Renal pelvis (tissue), 12 donors: ENCODE measurements at places on chromosomes 11 and 22.

- no peak for DNase-seq
These were observed 86.8 kb downstream of the DEPDC5 start for GRCh38 chr22:31840585-31840984.

DNA sequence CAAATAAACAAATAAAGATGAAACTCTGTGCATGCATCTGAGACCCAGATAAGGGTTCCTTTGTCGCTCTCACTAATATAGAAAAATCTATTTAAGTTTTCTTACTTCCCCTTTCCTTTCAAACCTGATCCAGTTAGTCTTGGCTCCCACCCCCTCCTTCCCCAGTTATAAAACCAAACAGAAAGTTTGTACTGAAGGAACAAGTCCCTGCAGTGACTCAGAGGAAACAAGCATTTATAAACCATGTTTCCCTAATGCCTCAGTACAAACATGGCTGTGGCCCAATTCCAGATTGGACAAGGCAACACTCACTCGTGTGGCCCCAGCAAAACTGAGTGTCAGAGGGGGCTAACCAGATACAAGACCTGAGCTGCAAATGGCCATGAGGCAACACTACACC is 65.5 kb upstream of the ARHGAP20 start:
- no peak for DNase-seq

DNA sequence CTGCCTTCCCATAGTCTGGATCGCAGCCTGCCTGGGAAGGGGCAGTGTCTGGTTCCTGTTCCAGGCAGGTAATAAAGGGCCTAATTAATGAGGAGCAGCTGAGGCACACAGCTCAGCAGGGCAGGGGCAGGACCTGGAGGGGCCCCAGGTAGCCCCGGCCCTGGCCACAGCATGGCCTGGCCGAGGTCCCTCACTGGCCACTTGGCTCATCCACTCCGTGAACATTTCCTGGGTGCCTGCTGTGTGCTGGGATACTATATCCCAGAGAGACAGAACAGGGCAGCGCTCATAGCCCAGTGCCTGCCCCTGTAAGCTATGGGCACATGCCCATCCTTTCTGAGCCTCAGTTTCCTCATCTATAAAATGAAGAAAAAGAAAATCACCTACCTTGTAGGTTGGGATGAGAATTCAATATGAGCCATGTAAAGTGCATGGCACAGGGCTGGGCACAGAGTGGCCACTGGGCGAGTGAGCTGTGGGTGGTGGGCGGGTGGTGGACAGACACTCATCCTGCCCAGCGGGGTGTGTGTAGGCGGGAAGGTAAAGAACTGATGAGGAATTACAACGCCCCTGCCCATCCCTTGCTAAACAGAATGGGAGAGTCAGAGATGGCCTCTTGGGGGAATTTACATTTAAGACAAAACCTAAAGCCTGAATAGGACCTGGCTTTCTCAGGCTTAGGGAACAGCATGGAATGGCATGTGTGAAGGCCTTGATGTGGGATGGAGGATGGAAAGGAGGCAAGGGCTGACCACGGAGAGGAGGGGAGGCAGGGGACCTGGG is 9.2 kb downstream of the MYRF start:
- no peak for DNase-seq

DNA sequence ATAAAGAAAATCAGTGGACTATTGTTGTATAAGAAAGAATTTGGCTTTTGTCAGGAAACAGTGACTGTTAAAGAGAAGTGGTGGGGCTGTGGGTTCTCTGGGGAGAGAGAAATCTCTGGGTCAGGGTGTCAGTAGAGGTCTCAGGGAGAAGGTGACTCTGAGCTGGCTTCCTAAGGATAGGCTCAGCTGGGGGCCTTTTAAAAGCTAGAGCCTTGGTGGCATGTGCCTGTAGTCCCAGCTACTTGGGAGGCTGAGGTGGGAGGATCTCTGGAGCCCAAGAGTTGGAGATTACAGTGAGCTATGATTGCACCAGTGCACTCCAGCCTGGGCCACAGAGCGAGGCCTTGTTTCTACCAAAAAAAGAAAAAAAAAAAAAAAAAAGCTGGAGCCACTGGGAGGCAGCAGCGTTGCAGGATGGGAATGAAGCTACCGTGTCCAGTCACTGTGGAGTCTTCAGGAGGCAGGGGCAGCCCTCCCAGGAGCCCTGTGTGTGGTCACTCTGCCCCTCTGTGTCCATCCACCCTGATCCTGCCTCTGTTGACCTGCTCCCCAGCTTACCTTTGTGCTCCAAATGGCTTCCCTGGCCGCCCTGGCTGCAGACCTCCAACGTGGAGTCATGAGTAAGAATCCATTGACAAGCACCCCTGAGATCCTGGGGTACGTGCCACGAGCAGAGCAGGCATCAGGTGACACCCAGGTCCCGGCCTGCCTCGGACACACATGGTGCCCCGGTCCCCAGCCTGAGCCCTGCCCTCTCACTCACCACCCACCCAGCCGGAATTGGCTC is 5.4 kb upstream of the MIF start:
- DNase-seq: no peak

GRCh38 chr22:23217171-23218052 is 37.1 kb downstream of the BCR start:
- no peak for DNase-seq

DNA sequence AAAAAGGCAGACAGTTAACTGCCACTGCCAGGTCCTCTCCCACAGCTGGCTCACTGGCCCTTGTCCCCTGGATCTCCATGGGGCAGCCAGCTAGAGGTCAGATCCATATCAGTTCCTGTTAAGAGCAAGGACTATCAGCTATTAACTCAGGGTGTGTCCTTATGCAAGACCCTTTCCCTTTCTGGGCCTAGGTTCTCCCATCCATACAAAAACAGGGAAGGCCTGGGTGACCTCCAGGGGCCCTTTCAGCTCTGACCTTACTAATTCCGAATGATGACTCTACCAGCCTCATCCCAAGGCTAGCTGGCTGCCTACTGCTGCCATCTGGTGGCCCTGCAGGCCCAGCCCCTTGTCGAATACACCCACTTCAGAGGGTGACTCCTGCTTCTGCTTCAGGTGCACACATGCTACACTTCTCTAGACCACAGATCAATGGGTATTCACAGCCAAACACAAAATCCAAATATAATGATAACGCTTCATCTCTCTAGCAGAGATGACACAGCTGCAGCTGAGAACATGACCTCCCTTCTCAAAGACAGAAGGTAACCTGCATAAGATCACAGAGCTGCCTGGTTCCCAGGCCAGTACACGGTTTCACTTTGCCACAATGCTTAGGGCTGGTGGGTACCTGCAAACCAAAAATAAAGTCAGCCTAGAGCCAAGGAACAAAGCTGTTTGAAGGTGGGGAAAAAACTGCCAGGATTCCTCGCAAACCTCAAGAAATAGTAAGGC is 34.1 kb downstream of the SERGEF start:
- no peak for DNase-seq

- no peak for DNase-seq
These were observed 59.6 kb upstream of the PPARA start for GRCh38 chr22:46090631-46091201.

- DNase-seq: no peak
These were observed 140.8 kb downstream of the SNX19 start for GRCh38 chr11:130775306-130776060.

GRCh38 chr11:1563149-1563638 is 8.9 kb downstream of the DUSP8 start:
- no peak for DNase-seq

GRCh38 chr11:71129624-71130023 is 122.8 kb downstream of the SHANK2 start:
- DNase-seq: no peak

GRCh38 chr22:46824344-46824909 is 62.0 kb downstream of the TBC1D22A start:
- DNase-seq: no peak

GRCh38 chr22:49062802-49063544 is 764.7 kb downstream of the BRD1 start:
- DNase-seq: no peak

- no peak for DNase-seq
These were observed 44.9 kb downstream of the EXT2 start for GRCh38 chr11:44140372-44140771.

GRCh38 chr22:24455751-24456426 is 28.5 kb downstream of the ADORA2A start:
- DNase-seq: no peak

GRCh38 chr11:63889344-63889743 is 27.6 kb downstream of the RCOR2 start:
- DNase-seq: no peak

- DNase-seq: no peak
These were observed 116.6 kb downstream of the CEP164 start for GRCh38 chr11:117444256-117444655.

DNA sequence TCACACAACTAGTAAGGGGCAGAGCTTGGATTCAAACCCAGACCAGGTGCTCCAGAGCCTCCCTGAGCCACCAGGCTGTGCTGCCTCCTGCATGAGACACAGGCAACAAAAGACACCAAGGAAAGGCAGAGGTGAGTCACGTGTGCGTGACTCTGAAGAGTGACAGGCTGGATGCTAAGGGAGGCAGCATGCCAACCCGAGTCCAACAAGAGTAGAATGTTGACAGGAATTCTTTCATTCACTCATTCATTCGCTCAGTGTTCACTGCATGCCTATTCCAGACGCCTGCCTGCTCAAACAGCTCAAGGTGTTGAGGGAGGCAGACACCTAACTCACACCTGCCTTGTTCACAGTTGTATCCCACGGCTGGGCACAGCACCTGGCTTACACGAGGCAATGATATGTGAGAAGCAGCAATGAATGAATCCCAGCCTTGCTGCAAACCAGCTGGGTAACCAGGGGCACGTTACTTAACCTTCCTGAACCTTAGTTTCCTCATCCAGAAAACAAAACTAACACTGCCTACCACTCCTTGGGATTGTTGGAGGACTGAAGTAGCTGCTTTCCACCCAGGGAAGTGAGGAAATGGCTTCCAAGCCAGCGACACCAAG is 73.8 kb upstream of the ARFGAP3 start:
- DNase-seq: no peak

GRCh38 chr11:119125821-119126220 is 4.4 kb downstream of the HINFP start:
- DNase-seq: no peak

DNA sequence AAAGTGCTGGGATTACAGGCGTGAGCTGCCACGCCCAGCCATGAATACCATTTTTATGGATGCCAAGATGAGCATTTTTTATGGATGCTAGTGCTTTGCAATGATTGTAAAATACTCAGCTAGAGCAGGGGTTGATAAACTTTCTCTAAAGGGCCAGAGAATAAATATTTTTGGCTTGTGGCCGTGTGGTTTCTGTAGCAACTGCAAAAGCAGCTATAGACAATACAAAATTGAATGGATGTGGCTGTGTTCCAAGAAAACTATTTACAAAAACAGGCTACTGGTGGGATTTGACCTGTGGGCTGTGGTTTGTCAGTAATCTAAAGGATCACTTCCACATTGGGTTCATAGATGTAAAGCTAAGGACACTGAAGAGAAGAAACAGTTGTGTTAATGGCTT is 56.0 kb downstream of the COMMD9 start:
- DNase-seq: peak; percentile 82

GRCh38 chr22:39169797-39170466 is 17.5 kb upstream of the CBX7 start:
- no peak for DNase-seq

DNA sequence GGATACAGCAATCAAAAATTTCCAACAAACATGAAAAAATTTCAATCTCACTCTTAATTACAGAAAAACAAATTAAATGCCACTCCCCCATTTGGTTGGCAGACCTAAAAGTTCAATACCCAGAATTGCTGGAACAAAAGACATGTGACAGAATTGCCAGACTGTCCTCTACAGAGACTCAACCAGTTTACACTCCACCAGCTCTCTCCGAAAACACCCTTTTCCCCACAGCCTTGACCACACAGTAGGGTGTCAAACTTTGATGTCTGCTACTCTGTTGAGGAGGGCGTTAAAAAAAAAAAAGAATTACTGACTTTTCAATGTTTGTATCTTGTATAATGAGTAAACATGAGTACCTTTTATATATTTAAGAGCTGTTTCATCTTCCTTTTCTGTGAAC is 44.7 kb upstream of the YPEL1 start:
- DNase-seq: no peak

- DNase-seq: no peak
These were observed 2.8 kb downstream of the ACP2 start for GRCh38 chr11:47245611-47246357.

GRCh38 chr22:41360126-41360525 is 21.6 kb upstream of the TEF start:
- DNase-seq: no peak
